ENCODE measurements at places on chromosomes 12 and 14.

- DNase-seq, result no peak
Measured at GRCh38 chr14:20489093-20489994, 16.0 kb upstream of the RNASE10 start.

DNA sequence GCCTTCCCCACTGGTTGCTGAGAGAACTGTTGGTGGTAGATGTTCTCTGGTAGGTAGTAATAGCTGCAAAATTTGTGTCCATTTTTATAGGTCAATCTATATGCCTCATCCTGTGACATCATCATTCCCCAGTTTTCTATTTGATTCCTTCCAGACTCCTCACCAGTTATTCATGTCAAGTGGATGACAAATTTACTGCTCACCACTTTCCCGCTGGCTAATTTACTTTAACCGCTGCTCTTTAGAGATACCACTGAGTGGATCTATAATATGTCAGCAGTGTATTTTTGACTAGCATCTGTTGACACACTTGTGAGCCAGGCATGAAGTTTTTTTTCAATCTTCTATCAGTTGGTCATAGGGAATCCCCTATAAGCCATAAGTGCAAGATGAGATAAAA is 24.6 kb downstream of the GPR65 start:
- DNase-seq, result no peak

DNA sequence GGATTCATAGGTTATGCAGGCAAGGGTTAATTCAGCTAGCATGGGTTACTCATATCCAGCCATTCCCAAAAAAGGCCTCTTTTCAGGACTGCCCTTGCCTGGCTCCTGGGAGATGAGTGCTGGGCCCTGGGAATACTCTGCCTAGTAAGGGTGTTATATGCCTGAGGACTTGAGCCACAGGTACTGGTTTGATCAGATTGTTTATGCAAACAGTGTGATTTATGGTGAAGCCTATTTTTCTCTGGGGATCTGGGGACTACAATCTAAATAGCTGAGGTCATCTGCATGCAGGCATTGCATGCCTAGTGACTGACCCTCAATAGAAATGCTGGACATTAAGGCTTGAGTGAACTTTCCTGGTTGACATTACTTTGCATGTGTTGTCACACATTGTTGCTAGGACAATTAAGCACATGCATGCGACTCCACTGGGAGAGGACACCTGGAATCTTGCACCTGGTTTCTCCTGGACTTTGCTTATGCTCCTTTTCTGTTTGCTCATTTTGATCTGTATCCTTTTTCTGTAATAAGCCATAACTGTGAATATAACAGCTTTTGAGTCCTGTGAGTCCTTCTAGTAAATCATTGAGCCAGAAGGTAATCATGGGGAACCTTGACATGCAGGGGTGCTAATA is 73.0 kb downstream of the RAD51B start:
- DNase-seq, result no peak

- DNase-seq, result no peak
Measured at GRCh38 chr12:12007001-12007712, 63.6 kb upstream of the BCL2L14 start.

GRCh38 chr12:6340745-6341416 is 995 bp downstream of the TNFRSF1A start:
- DNase-seq, result no peak

DNA sequence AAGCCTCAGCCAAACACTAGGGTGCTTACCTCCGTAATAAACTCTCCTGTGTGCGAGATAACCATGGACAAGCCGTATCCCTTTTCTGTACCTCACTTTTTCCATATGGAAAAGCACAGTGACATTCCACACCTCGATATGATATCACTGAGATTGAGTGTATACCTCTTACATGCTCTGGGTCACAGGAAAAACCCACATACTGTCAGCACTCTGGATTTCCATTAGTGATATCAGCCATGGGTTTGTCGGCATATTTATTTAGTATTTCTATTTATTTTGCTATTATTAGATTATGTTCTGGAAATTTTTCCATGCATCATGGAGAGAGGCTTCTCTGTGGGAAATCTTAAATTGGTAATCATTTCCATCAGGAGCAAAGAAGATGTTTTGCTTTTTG is 28.0 kb upstream of the DAAM1 start:
- DNase-seq, result no peak

DNA sequence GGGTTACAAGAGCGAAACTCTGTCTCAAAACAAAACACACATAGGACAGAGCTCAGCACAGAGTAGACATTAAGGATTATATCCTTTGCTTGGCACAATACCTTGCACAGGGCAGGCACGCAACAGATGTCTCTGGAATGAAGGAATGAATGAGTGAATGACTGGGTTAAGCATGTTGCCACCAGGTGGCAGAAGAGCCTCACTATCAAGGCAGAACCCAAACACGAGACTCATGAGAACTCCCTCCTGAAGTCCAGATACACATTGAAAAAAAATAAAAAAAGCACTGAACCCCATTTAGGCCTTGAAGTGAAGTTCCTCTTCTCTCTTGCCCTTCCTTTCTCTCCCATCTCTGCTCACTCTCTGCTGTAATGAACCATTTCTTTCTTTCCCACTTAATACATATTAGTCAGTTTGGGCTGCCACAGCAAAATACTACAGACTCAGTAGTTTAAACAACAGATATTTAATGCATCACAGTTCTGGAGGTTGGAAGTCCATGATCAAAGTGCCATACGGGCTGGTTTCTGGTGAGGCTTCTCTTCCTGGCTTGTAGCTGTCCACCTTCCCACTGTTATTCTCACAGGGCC is 26.6 kb upstream of the LTA4H start:
- DNase-seq, result peak; percentile 81

DNA sequence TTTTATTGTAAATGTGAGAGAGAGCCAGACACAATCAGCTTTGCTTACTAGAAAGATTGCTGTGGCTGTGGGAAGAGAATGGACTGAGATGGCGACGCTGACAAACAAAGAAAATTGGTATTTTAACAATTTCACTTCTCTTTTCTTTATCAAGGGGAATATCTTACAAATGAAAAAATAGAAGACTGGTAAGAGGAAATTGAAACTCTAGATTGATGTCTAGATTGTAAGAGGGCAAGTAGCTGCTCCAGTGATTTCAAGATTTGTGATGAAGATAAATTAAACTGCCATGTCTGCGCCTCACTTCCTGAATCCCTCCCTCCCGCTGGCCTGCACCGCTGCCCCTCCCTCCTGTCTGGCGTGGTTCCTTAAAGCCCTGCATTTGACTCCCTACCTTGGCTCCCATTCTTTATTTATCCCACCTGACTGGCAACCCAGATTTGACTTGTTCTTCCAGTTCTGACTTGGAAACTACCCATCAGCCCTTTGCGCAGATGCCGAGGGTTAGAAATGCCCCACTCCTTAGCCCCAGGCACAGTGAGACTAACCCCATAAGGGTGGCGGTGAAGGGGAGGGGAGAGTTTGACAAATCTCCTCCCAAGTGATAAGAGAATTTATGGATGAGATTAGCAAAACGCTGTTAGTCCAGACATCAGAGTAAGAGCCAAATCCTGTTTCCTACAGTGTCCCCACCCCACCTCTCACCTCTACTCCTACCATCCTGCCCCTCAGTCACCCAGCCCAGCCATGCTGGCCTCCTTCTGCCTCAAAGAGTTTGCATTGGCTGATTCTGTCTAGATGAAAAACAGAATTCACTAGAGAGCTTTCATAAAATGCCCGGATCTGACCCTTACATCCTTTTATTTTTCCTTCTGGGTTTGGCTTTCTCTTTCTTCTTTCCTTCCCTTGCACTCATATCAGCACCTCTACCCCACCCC is 125.3 kb upstream of the ATF7IP start:
- DNase-seq, result no peak

GRCh38 chr12:66066929-66067523 is 63.5 kb downstream of the LLPH start:
- DNase-seq, result no peak

DNA sequence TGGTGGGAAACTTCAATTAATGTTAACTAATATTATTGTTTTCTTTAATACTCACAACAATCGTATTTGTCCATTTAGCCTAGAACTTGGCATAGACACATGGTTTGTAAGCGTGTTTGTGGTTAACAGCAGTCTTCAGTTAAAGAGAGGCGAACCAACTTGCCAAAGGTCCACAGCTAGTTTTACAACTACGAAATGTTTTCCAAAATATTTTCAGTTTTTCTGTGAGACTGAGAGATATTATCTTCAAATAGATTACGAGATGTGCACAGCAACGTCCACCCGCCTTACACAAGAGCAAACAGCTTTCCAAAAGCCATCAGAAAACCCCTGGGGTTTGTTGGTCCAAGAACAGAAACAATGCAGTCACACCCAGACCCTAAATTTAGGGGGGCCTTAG is 58.6 kb upstream of the RASSF3 start:
- DNase-seq, result no peak

- no peak for DNase-seq
Measured at GRCh38 chr14:42437809-42438208, 831.1 kb downstream of the LRFN5 start.

DNA sequence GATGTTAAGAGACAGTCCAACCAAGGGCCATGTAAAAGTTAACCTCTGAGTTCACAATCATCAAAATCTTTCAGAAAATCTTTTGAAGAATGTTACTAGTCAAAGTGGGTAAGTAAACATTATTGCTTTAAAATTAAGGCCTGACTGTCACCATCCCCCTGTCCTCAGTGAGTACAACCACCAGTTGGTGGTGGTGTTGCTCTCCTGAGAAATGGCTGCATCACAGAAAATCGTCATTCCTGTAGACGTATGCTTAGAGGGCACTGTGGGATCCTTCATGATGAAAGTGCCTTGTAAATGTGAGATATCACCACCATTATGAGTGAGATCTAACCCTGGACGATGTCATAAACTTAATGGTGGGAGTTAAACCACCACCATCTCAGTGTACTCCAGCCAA is 451.2 kb downstream of the RPS29 start:
- no peak for DNase-seq

- peak; percentile 51 for DNase-seq
Measured at GRCh38 chr12:27866373-27867101, 86.5 kb upstream of the MANSC4 start.

DNA sequence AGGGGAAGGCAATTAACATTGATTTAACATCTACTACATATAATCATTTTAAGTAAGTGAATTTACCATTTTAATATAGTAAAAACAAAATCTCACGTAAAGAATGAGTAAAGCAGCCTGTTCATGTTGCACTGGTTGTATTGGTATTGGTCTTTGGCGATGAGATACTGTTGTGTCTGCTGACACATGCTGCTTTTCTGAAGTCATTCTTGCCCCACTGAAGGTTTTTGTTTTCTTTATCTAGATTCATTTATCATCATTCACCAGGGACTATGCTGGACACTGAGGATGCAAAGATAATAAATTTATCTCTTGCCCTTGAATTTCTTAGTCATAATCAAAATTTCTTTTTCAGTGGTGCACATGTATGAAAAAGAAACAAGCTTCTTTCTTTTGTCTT is 246.2 kb upstream of the NPAS3 start:
- DNase-seq, result no peak

GRCh38 chr14:70282666-70283065 is 76.8 kb downstream of the COX16 start:
- DNase-seq, result no peak

- DNase-seq, result no peak
Measured at GRCh38 chr12:80456513-80456912, 12.5 kb downstream of the PTPRQ start.

DNA sequence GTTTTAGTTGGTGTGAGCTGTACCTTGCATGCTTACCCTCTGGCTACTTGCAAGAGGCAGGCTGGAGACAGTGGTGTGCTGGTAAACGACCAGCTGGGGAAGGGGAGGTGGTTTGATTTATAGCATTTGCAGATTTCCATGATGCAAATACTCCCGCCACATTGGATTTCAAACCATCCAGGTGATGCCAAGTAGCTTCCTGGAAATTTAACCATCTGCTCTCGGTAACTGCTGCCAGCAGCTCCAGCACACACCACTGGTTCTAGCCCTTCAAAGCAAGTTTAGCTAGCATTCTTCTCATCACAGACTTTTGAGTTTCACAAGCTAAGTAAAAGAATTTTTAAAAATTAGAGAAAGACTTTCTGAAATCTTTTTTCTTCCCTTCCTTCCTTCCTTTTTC is 104.5 kb upstream of the AMIGO2 start:
- DNase-seq, result no peak

DNA sequence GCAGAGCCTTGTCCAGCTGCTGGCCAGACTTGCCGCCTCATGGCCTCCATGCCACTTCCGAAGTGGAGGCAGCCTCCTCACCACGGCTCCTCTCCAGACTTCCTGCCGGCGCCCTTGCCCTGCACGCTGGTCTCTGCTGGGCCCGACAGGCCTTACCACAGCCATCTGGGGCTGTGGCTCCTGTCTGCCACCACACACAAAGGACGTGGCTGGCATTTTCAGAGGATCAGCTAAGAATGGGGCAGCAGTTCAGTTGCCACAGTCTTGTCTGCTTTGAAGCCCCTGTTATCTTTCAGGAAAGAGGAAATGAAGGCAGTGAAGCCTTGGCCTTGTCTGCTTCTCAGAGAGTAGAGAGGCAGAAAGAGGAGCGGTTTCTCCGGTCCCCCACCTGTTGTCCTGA is 178.0 kb upstream of the FKBP4 start:
- no peak for DNase-seq

GRCh38 chr12:96143827-96144565 is 50.2 kb upstream of the ELK3 start:
- no peak for DNase-seq

GRCh38 chr12:68529466-68529865 is 81.2 kb upstream of the RAP1B start:
- DNase-seq, result no peak

- DNase-seq, result no peak
Measured at GRCh38 chr14:75568791-75569190, 9.6 kb upstream of the FLVCR2 start.

- no peak for DNase-seq
Measured at GRCh38 chr12:28936711-28937110, 212.4 kb upstream of the FAR2 start.

DNA sequence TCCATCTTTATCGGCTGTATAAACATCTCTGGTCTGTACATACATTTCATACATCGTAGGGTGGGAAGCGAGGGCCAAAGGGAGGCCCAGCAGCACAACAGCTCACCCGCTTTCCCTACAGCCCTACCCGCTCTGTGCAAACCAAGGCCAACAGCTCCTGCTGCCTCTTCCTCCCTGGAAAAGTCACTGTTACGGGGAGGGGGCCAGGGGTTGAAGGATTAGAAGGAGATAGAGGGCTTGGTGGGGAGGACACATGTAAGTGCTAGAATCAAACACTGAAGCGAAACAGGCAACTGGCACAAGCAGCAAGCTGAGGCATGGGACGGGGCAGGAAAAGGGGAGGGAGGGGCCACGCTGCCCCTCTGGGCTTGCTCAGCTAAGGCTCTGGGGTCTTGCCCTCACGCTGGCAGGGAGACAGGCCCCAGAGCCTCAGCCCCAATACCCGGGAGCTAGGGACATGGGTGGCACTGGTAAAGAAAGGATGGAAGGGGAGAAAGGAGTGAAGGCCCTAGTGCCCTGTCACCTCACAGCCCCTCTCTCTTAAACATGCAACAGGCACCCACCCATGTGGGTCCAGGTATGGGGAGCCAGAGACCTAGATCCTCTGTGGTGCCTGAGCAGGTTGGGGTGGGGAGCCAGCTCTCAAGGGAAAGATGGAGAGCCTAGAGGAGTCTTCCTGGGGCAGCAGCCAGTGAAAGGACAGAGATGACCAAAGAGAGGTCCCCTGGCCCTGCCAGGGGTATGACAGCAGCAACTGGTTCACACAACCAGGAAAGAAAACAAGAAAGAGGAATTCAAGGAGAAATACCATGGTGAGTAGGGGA is 14.4 kb downstream of the SPRYD3 start:
- peak; percentile 32 for DNase-seq

- DNase-seq, result peak; percentile 28
Measured at GRCh38 chr12:110079477-110080400, 31.4 kb upstream of the C12orf76 start.
